Stimulated activated CD8-positive, alpha-beta memory T cell treated with anti-CD3 and anti-CD28 coated beads, Interleukin-15, amount 100 ng/mL, for 1 hour (primary cell): ENCODE measurements at places on chromosomes 12 and 14.

GRCh38 chr14:100305324-100306100 lies 732 bp downstream of the SLC25A29 start:
- no peak for DNase-seq

GRCh38 chr12:123091230-123092150 lies 59.4 kb downstream of the PITPNM2 start:
- no peak for DNase-seq

DNA sequence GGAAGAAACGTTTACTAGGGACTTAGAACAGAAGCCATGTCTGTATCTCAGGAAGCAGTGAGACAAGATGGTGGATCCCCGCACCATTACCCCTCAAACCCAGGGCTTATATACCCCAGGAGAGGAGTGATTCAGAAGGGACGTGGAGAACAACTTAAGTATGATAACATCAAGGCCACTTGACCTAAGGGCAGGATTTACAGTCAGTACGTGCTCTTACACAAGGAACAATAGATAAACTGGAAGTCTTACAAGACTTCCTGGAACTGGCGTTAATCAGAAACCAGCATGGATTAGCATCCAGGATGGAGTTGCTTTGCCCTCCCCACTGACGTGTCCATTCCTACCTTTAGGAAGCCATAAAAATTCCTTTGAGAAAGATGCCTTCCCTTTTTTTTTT lies 8.6 kb upstream of the ETFBKMT start:
- no peak for DNase-seq

DNA sequence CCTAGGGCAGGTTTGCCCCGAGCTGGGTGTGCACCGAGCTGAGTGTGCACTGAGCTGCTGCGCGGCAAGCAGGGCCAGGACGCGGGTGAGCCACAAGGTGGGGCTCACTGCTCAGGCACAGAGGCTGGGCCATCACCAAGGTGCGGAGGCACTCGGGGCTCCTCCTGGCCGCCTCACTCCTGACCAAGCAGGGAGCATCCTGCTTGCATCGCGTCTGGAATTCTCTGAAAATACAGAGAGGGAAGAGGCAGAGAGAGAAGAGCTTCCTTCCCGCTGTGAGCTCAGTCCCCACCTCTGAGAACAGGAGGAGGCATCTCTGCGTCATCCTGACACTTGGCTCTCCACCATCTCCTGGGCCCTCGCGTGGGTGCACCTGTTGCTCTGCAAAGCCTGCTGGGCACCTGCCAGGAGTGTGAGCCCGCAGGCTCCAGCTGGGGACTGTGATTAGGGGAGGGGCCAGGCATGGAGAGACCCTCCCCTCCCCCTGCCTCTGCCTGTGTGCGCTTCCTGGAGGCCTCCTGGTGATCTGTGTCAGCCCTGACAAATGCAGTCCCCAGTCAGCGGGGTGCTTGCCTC lies 116.3 kb downstream of the GLT1D1 start:
- no peak for DNase-seq

DNA sequence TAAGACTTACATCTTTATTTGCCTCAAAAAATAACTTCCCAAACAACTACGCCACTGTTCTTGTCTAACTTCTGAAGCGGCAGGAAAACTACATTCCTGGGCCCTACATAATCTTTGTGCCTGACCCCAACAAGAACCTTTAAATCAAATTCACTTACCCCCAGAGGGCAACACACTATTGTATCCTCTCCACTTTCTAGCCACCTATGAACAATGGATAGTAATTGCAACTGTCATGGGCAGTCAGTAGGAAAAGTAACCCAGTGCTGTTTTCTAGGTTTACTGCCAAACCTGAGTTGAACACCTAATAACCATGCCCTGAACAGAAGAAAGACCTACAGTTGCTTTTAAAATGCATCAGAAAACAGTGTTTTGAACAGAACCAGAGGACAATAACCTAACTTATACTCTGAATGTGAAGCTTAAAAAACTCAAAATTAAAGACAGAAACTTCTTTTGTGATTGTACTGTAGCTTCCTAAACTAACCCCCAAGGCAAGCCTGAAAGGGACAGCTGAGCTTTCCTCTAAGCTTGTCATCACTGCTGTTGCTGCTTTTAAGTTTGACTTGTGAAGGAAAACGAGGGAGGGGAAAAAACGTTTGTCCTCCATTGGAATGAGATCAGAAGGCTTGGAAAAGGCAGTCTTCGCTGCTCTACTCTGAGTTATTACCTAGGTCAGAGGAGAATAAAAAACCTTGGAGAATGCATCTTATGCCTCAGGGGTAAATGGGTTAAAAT lies 195.7 kb downstream of the SOX5 start:
- no peak for DNase-seq

- no peak for DNase-seq
These were observed 29.3 kb downstream of the PRKCH start for GRCh38 chr14:61350427-61351270.

GRCh38 chr14:74697543-74697942 lies 15.3 kb downstream of the AREL1 start:
- DNase-seq, result no peak

DNA sequence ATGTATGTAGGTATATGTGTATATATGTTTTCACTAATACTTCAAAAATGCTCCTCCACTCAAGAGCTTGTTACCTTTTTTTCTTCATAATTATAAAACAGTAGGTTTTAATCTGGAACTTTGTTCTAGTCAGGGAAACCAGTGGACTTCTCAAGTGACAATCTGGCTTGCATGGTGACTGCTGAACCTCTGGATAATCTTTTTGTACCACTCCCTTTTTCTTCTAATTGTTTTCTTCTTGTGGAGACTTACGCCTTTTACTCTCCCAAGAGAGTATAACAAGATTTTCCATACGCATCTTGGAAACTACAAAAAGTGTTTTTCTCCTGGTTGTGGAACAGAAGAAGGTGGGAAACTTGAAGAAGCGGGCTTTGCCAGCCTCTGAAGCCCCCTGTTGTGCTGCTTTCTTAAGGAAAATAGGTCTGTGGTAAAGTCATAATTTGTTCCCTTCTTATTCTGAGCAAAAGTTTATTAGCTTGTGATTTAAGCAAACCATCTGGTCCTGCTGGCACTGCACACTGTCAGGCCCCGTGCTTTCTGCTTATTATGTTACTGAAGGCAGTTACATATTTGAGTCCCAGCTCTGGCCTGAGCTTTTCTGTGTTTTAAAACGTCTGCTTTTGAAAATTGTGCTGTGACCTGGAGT lies 291.8 kb downstream of the ERC1 start:
- DNase-seq, result no peak
